SK-N-SH treated with all-trans-retinoic acid at 6 μM for 48 hours (cell line): ENCODE measurements at places on chromosomes 5 and 9.
A peak's percentile ranks its signal among the peaks of the same experiment; 100 is the strongest.

DNA sequence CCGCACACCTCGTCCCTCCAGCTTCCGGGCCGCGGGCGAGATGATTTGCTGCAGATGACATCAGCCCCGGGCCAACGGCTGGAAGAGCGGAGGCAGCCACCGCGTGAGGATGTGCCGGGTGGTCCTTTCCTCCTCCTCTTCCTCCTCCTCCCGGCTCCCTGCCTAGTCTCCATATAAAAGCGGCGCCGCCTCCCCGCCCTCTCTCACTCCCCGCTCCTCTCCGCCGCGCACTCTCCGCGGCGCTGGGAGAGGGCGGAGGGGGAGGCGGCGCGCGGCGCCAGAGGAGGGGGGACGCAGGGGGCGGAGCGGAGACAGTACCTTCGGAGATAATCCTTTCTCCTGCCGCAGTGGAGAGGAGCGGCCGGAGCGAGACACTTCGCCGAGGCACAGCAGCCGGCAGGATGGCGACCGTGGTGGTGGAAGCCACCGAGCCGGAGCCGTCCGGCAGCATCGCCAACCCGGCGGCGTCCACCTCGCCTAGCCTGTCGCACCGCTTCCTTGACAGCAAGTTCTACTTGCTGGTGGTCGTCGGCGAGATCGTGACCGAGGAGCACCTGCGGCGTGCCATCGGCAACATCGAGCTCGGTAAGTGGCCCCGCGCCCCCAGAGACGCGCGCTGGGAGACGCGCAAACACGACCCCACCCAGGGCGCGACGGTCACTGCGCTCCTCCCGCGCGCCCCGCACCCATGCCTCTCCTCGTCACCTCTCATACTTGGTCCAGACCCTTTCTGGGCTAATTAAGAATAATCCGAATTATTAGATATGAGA, at the start of gene MAP1B:
TSS of gene MAP1B (plus strand) at position 345 of the 770 bp plus-strand sequence. CDS start at position 402, 57 bp downstream.
- peak; percentile 85 for ATAC-seq

DNA sequence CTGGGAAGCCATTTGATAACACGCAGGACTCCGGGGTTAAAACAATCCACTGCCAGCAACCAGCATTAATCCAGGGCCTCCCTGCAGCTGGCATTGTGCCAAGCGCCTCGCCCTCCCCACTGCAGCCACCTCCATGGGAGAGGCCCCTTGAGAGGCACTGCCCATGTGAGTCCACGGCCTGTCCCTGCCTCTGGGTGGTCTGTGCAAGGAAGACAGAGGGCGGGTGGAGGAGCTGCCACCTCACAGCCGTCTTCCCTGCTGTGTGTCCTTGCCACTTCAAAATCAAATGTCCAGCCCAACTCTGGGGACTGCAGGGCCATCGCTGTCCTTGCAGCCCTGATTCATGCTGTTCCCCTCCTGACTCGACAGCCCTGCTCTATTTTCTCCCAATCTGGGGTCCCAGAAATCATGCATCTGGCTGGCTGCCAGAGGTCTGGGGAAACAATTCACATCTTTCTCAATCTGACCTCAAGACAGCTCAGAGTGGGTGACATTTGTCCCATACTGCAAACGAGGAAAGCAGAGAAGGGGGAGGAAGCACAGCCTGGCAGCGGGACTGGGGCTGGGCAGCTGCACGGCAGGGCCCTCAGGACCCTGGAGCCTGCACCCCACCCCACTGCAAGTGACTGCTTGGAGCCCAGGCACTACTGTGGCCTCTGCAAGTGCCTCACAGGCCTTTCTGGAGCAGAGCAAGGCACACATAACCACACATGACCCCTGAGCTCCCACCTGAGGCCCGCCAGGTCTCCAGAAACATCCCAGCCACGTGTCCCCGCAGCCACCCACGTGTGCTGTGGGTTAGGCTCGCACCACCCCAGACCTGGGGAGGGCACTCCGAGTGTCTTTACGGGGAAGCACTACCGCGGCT, 15.7 kb downstream of the BRD3OS start:
- peak; percentile 30; the same call in 1 of the 3 replicates for ATAC-seq

- no peak for ATAC-seq
These were observed 103.8 kb downstream of the MPDZ start for GRCh38 chr9:13175732-13176131.

- ATAC-seq = no peak
These were observed 56.8 kb downstream of the HMGCS1 start for GRCh38 chr5:43256261-43256966.

DNA sequence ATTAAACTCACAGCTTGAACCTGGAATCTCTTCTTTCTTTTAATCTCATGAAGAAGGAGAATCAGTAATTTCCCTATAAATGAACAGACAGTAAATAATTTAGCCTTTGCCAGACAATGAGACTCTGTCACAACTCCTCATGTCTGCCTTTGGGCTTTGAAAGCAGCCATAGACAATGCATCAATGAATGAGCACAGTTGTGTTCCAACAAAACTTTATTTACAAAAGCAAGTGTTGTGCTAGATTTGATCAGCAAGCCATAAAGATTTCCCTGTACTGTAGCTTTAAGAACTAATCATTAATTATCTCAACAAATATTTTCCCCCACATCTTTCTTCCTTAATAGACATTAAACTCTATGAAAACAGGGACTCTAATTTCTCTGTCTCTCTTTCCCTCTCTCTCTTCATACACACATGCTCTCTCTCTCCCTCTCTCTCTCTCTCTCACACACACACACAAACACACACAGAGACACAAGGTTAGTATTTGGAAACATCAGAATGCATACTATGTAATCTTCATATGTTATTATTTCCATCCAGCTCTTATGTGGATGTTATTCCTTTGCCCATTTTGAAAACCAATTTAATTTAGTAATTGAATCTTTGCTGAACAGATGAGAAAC, 1209.8 kb upstream of the CDH6 start:
- no peak for ATAC-seq

- peak; percentile 25; the same call in 2 of the 3 replicates for ATAC-seq
These were observed 314.0 kb downstream of the ARHGEF28 start for GRCh38 chr5:73940026-73940425.
